ENCODE measurements at places on chromosomes 11 and 22. TPM values are rescaled to one million over a fixed set of nuclear protein-coding genes. Genes with fewer than 3 reads are reported as not detected.

DNA sequence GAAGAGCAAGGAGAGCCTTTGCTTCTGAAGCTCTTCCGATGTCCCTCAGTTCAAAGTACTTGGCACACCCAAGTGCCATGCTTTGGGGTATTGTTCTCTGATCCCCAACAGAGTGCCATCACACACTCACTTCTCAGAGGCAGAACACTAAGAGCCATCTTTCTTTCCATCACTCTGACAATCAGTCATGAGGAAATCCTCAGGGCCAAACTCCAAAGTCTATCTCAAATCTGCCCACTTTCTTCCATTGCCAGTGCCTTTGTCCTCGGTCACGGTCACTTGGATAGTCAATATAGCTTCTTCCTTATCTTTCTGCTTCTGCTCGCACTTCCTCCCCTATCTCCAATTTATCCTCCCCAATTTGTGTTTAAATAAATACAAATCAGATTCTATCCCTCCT is 90.9 kb downstream of the ENTHD1 start:
- DNase-seq = no peak

The CNGA4 gene
- 0.28 TPM for polyA plus RNA-seq

DNA sequence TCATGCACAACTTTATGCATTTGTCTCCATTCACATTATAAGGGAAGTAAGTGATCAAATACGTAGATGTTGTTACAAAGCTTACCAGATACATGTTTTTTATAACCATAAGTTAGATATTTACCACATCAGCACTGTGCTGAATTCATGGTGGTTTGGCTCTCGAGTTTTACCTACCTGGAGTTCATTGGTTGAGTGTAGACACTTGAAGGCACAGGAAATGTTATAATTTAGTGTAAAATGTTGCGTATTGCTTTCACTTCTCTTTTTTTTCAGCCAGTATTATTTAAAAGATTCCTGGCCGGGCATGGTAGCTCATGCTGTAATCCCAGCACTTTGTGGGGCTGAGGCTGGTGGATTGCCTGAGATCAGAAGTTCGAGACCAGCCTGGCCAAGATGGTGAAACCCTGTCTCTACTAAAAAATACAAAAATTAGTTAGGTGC is 53.1 kb upstream of the GRK2 start:
- DNase-seq = no peak

DNA sequence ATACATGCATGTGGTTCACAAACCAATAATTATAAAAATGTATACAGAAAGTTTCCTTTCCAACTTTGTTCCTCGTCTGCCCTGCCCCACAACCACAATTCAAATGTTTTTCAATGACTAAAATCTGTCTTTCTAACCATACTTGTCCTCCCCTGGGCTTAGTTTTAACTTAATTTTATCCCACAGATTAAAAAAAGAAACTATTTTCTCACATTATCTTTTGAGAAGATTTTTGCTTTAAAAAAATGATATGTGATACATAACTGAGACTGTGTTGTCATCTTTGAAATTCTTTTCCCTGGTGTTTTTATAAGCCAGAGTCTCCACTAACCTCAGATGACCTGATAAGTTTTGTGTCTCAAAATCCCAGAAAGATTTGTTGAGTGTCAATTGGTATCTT is 79.0 kb downstream of the FDX1 start:
- DNase-seq = no peak

All from urinary bladder (tissue), 4 donors.